Small intestine (tissue), 16 donors: ENCODE measurements at places on chromosomes 7 and 10.
A peak's percentile ranks its signal among the peaks of the same experiment; 100 is the strongest.

- DNase-seq, result no peak
Observed at GRCh38 chr10:119350502-119351097, 143.2 kb downstream of the GRK5 start.

DNA sequence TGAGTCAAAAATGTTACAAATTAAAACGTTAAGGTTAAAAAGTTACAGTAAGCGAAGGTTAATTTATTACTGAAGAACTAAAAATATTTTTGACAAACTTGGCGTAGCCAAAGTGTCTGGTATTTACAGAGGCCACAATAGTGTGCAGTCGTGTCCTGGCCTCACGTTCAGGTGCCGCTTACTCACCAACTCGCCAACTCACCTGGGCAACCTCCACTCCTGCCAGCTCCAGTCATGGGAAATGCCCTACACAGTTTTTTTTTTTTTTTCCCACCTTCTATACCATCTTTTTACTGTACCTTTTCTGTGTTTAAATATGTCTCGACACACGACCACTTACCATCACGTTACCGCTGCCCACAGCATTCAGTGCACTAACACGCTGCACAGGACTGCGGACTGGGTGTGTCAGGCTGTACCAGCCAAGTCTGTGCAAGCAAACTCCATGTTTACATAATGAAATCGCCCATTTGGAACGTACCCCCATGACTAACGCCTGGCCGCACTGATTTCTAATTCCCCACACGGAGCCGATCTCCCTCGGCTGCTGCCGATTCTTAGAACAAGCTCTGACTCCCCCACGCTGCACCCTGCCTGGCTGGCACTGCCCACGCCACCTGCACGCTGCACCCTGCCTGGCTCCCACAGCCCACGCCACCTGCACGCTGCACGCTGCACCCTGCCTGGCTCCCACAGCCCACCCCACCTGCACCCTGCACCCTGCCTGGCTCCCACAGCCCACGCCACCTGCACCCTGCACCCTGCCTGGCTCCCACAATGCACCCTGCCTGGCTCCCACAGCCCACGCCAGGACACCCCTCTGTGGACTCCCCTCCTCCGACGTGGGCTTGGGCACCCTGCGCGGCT, 203.1 kb downstream of the ZMYND11 start:
- DNase-seq, result peak; percentile 70

DNA sequence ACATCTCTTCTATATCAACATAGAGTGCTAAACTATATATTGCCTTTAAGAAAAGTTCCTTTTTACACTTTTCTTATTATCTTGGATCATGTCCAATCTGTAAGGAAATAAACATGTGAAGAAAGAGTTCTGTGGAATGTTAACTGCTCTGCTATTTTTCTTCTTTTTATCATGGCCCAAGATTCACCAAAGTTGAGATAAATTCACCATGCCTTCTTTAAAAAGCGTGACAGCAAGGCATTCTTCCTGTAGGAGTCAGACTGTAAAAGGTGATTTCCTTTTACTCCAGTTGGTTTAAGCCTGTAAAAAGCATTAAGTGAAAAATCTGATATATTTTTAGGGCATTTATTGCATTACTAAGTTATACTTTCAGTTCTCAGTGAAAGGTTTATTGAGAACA, 165.7 kb upstream of the FZD1 start:
- no peak for DNase-seq

- no peak for DNase-seq
Observed at GRCh38 chr7:27513885-27514284, 148.8 kb downstream of the HIBADH start.

DNA sequence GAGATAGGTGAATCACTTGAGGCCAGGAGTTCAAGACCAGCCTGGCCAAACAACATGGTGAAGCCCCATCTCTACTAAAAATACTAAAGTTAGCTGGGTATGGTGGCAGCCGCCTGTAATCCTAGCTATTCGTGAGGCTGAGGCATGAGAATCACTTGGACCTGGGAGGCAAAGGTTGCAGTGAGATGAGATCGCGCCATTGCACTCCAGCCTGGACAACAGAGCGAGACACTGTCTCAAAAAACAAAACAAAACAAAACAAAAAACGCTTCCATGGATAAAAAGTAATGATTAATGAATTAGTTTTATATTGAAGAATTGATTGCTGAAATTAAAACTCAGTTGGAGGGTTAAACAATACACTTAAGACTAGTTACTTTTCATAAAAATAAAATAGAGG, 32.3 kb downstream of the KLHDC10 start:
- no peak for DNase-seq

GRCh38 chr10:68957654-68958053, 1.7 kb downstream of the DDX21 start:
- no peak for DNase-seq
